ENCODE measurements at places on chromosomes 13 and 19.

GRCh38 chr19:10601999-10602329 lies 14.9 kb upstream of the AP1M2 start:
- no peak for DNase-seq

DNA sequence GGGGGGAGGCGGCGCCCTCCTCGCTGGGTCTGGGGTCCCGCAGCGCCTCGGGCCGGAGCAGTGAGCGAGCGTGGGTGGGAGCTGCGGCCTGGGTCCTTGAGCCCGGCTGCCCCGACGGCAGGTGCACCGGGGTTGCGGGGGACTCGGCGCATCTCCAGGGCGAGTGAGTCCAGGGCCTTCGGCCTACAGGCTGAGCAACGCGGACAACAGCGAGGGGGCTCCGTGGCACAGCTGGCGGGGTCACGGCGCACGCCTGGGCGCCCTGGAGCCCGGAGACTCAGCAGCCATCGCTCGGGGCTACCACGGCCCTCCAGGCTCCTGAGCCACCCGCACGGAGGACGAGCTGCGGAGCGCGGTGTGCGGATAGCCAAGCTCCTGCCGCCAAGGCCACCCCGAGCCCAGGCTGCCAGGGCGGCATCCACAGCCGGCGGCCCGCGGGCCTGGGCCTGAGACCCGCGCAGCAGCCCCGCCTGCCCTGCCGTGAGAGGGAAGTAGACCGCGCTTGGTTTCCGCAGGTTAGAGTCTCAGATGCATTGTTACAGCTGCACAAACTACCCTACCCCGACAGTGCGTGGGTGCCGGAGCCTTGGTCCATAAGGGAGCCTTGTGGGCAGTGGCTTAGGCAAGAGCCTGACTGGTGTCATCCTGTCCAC lies 253.9 kb upstream of the SGCG start:
- DNase-seq = no peak

DNA sequence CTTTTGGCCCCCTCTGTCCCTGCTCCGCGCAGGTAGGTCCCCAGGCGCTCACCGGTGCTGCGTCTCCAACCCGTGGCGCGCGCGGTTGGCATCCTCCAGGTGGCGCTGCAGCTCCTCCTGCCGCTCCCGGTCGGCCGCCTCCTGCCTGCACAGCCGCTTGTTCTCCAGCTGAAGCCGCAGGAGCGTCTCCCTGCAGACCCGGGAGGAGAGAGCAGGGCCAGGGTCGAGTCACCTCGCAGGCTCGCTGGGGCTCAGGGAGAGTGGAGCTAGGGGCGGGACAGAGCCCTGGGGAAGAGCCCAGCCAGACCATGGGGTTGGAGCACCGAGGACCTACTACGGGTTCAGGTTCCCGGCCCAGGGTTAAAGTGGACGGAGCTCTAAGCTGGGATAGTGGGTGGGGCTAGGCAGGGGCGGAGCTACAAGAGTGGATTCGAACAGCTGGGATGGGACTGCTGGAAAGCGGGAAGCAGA lies 9.3 kb downstream of the HOOK2 start:
- peak; percentile 94 for DNase-seq

- no peak for DNase-seq
Observed at GRCh38 chr13:88042489-88042888, 371.3 kb downstream of the SLITRK5 start.

GRCh38 chr19:447816-448560 lies 12.8 kb downstream of the SHC2 start:
- DNase-seq = no peak

All from mesenteric fat pad (tissue), 1 donor.